ENCODE measurements at places on chromosomes 1 and 21.

- no peak for DNase-seq
Measured at GRCh38 chr1:221672239-221672645, 69.6 kb downstream of the DUSP10 start.

DNA sequence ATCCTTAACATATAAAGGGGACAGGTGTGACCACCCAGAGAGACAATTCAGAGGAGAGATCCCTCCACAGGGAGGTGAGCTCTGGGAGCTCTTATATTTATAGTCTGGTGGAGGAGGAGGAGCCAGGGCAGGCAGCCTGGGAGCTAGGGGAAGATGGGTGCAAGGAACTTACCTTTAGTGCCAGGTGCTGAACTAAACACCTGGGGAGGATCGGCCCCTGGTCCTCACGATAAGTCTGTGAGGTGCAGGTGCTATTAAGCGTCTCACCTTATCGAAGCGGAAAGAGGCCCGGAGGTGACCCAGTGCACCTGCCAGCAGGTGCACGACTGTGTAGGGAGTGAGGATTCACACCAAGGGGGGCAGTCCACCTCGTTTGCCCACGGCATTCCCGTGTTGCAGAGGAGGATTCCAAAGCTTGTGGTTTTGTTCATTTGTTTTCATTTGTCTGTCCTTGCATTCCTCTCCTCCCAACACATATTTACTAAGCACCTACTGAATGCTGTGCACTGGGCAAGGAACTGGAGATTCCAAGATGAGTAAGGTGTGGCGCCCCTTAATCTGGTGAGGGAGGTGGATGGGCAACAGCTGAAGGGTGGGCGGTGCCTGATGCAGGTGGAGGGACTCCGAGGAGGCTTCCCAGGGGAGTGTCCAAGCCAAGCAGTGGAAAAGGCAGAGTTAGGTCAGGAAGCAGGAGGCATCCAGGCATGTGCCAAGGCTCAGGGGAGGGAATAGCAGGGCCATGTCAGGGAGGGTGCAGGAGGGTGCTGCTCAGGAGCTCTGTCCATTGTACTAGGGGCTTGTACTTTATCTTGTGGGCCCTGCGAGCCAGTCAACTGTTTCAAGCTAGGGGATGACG is 11.5 kb downstream of the ARHGEF10L start:
- no peak for DNase-seq

GRCh38 chr1:234315588-234315987 is 57.7 kb upstream of the COA6 start:
- no peak for DNase-seq

DNA sequence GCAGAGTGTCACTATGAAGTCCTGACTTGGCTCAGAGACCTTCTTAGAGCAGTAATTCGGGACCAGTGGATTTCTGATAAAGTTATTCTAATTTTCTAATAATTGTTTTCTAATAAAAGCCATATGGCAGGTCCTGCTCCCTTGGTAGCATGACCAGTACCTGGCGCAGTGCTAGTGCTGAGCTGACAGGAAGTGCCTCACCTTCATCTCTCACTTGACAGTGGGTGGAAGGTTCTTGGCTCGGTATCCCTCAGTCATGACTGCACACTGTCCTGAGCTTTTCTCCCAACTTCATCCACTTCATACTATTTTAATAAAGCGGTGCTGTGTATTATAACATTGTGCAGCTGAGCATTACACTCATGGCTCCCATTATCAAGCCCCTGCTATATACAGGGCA is 14.1 kb downstream of the VANGL1 start:
- DNase-seq, result no peak

DNA sequence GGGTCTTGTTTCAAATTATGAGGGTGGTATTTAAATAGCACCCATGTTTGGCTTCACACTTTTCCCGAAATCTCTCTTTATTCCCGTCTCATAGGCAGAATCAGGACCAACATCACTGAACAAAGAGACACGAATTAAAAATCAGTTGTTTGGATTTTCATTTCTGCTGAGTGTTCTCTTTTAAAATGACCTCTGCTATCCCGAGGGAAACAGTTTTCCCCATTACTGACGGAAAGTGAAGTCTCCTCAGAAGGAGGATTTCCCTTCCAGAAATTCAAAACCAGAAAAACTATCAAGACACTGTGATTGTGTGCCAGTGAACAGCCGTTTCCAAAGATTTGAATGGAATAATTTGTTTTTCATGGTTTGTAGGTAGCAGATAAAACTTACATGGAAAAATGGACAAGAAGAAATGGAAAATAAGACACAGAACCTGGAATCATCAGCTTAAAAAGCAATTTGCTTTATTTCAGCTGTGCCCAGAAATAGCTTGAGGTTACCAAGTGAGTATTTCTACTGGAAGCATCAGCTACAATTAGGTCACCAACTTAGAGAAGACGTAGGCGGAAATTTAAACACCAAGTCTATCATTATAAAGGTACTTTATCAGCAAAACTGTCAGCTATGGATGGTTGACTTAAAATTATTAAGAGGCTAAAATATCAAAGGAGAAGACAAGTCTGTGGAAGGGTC is 68.5 kb downstream of the RUNX1 start:
- DNase-seq, result no peak

DNA sequence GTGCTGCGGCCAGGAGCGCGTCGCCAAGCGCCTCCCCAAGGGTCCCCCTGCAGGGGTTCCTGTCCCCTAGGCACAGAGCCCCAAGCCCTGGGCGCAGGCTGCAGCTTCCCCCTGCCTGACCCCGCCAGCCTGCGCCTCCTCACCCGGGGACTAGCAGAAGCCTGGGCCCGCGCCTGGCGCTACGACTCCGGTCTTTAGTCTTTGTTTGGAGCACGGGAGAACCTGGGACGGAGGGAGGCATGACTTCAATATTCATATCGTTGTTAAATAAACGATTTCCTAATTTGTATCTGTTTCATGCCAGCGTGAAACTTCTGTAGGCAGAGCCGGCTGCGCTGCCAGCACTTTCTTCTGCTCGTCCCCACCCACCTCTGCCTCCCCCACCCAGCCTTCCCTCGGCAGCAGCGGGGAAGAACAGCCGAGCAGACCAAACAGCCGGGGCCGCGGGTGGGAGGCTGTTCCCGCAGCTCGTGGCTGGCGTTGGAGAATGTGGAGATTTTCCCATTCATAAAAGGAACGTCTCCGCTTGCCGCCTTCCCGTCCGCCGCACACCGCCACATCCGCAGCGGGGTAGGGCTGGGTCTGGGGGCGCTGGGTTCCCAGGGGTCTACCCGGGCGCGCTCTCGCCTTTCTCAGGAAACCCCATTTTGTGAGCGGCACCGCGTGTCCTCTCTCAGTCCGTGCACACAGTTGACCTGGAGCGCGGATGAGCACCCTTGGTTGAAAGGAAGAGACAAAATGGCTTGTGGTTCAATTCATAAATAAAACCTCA is 777 bp upstream of the TRIM67 start:
- DNase-seq, result no peak

DNA sequence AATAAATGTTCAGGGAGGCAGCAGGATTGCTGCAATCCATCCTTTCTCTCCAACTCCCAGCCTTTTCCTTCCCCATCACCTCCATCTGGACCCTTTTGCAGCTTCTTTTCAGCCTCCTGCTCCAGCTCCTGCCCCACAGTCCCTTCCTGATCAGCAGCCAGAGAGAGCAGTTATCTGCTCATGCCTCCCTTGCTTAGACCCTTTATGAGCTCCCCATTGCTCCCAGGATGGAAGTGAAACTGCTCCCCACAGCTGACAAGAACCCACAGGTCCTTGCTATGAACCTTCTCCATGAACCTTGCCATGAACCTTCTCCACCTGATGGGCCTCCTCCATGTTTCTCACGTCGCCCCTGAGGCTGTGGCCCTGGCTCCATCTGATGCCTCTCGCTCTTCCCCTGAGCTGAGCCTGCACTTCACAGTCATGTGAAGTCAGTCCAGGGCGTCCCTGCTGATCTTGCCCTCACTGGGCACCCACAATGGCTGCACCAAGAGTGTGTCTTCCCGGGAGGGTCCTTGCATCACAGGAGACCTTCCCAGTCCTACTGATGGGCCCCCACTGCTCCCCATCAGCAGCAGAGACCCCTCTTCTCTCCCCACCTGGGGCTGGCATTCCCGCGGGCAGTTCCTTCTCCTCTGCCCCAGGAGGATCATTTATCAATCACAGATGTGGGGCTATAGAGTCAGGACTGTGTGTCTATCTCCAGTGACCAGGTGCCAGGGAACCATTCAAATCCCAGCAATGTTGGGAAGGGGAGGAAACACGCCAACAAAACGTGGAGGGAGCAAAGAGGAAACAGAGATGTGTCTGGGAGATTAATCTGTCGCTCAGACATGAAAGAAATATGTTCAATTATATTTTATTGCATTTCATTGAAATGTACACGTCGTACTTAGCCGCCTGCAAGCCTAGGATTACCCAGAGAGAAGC is 73.1 kb downstream of the MATN1 start:
- no peak for DNase-seq

- DNase-seq, result no peak
Measured at GRCh38 chr1:154714638-154715037, 106.7 kb upstream of the ADAR start.

GRCh38 chr21:16838331-16838730 is 674.5 kb upstream of the CXADR start:
- no peak for DNase-seq

DNA sequence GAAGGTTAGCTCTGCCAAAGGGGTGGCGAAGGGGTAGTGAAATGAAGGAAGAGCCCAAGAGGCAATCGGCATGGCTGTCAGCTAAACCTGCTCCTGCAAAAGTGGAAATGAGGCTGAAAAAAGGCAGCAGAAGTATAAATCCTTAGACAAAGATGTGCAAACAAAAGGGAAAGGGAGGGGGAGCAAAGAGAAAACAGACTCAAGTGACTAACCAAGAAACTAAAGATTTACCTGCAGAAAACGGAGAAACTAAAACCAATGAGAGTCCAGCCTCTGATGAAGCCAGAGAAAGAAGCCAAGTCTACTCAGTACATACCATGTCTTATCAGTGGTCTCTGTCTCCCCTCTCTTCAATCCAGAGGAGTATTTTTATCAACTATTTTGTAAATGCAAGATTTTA is 25.4 kb downstream of the SCAF4 start:
- no peak for DNase-seq

DNA sequence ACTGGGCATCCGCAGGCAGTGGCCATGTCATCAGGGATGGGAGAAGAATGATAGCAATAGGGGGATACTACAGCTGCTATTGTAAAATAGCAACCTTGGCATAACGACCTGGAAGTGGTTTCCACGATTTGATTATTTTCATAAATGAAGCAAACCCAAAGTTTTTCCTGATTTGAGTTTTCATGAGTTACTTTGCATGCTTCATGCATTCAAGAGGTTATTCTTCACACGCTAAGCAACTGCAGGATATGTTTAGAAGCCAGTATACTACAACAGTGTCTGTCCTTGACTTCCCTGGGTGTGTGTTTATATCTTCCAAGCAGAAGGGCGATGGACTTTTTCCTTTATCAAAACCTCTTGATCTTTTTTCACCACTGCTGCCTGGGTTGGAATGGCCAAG is 281.1 kb upstream of the DUSP10 start:
- DNase-seq, result no peak

DNA sequence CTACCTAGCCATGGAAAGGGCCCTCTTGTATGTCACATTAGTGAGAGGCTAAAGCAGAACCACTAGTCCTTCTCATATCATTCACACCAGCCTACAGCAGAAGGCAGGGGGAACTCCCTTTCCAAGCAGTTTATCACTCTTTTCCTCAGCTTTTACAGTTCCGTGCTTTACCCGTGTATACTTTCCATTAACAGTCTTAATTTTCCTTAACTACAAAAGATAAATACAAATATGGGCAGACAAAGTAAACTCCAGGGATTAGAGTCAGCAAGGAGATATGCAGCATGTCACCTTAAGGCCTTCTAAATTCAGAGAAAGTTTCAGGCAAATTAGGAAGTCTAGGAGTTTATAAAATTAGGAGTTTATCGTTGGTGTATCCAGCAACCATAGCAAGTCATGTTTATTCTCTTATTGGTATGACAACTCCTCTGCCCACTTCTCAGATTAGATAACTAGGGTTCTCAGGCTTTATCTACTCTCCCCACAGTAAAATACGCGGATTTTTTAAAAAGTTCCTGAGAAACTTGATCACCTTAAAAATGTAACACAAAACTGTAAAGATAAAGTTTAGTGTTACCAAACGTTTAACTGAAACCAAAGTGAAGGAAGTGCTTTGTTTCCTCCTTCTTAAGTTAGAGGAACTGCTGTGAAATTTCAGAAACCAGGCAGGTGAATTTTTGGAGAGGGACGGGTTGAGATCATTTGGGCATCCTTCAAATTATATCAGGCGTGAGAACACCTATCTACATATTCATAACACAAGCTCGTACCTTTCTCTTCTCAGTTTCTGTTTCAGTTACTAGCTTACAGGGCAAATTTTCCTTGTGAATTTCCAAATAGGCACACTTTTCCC is 42.7 kb upstream of the SLC19A2 start:
- no peak for DNase-seq

DNA sequence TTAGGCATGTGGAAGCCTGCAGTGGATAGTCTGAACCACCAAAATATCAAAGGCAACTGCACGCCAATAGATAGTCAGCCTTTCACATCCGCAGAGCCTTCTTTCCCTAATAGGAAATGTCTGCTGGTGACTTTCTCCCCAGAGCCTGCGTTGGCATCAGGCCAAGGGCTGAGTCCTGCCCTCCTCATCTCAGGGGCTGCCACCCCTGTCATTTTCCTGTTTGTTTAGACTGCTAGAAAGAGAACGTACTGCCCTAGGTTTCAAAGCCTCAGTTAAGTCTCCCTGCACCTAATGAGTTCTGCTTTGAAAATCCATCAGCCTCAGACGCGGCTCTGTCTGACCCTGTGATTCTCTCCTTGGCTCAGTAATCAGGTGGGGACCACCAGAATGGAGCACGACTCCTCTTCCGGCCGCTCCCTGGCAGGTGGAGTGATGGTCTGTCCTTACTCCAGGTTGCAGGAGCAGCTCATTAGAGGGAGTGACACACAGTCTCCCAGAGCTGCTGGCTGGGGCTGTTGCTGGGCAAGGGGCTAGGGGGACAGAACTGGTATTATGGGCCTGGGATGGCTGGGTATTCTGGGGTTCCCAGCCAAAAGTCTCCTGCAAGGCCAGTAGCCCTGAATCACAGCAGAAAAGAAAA is 27.3 kb downstream of the STUM start:
- no peak for DNase-seq

DNA sequence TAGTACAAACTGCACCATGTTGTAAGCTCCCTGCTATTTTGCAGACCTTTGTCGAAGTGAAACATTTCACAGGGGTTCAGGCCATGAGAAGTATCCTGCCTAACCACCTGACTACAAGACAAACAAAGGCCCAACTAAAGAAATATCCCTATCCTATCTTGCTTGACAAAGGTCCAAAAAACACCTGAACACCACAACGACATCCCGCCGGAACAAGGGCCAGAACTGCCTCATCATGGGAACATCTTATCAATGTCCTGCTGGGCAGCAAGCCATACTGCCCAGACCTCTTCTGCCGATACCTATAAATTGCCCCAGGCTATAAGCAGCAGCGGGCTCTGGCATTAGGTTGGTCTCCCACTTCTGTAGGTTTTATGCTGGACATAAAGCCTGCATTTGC is 12.3 kb downstream of the MYSM1 start:
- DNase-seq, result no peak

Data from iPS DF 6.9 (cell line).